ENCODE measurements at places on chromosomes 4 and X.

DNA sequence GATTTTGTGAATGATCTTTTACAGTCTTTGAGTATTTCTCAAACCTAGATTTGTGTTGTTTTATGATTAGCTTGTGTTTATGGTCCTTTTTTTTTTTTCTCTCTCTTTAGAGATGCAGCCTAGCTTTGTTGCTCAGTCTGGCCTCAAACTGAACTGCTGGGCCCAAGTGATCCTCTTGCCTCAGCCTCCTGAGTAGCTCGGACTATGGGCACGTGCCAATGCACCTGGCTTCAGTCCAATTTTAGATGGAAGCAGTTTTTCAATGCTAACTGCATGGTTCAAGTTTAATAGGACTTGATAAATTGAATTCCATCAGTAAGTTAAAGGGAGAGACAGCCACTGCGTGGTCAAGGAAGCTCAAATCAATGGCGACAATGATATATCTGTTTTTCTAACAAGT lies 3.8 kb upstream of the FGG start:
- DNase-seq: no peak

DNA sequence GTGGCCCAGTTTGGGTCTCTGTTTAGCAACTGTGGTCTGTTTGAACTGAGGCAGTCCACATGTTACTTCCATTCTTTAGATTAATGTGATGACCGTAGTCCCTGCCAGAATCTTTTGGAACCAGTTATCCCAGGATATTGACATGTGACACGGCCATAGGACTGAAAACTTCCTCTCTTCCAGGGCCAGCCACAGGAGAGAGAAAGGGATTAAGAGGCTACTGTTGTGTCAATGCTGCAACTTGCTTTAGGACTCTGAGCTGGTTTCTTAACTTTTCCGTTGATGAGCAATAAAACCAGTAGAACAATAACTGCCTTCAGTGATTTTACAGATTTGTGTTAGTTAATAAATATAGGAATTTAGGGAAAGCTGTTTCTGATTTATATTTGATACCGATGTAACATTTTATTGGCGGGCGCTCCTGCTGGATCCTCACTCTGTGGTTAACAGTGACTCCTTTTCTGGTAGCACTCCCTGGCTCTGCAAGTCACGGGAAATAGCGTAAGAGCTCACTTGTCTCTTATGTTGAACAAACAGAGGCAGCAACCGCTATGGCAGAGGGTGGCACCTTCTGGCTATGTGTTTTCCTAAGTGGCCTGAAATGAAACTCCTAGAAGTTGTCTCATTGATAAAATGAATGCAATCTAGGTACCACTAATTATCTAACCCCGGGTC lies 2.5 kb downstream of the TENM3 start:
- DNase-seq: peak; percentile 71

- no peak for DNase-seq
These were observed 10.7 kb downstream of the KLHL8 start for GRCh38 chr4:87209696-87210095.

DNA sequence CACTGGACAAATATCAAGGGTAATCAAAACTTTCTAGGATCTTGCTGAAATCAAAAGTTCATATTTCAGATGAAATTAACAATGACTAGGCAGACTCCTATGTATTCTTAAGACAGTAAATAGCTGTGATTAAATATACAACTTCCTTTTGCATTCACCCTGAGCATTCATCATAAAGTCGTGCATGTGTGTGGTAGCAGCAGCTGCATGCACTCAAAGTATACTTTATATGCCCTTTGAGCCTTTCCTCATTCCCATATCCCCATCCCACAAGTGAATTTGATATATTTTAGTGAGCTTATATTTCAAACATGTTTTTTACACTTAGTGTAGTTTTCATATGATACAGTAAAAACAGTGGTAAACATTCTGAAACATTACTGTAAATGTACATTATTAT lies 959.0 kb downstream of the C4orf33 start:
- DNase-seq: no peak

DNA sequence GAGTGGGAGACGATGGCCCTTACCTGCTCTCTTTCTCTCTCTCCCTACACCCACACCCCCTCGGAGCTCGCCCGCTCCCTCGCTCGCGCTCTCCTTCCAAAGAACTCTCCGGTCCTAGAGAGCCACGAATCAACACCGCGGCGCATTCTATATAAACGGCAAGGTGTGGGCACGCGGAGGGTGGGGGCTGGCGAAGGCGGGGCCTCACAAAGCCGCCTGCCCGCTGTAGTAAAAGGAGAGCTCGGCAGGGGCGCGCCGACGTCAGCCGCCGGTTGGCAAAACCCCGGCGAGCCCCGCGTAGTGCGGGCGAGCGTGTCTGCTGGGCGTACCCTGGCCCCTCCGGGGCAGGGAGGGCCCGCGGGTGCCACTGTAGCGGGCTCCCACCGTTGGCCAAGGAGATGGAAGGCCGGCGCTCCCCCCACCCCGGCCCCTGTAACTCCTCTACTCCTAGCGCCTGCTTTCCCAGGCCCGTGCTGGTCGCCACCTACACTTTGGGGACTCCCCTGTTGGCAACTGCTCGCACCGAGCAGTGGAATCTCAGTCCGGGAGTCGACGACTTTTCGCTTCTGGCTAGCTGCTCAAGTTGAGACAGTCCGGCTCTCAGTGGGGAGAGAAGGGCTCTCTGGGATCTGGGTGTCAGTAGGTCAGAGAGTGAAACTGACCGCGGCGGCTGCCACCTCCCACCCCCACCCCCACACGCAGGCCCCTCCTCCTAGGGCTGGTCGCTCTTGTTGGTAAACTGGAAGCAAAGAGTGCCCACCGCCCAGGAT lies 325.5 kb upstream of the F9 start:
- DNase-seq: no peak

- DNase-seq: no peak
These were observed 1.3 kb downstream of the NKAP start for GRCh38 chrX:119942173-119942819.

GRCh38 chrX:25288676-25289075 lies 272.9 kb upstream of the ARX start:
- DNase-seq: no peak

DNA sequence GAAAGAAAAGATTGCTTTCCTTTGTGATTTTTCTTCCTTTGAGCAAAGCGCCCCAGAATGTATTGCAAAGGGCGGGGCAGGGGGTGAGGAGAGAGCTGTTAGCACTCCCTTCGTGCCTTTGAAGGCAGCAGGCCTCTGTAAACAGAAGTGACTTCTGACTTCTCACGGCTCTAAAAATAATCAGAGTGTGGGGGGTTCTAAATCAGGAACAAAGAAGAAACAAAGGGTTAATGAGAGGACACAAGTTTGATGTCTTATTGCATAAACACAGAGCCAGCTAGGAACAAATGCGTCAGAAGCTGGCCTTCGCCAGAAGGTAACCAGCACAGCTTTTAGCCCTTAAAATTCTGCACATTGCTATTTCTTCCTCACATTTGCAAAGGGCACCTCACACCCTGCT lies 626.2 kb downstream of the MID1IP1 start:
- peak; percentile 20 for DNase-seq

DNA sequence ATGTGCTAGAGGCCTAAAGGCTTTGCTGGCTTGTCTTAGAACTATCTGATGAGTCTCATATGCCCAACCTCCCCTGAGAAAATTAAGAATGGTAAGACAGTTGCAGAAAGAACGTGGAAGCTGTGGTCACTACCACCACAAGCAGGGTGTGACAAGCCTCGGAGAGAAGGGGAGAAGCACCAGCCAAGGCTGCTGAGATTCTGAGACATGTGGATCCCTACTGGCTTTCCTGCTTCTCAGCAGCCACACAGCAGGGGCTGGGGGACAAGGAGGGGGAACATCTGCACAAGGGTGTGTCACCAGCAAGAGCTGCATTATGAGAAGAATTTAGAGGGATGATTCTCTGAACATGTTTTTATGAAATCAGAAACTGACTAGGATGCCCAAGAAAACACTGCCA lies 19.4 kb downstream of the TAPT1 start:
- peak; percentile 12 for DNase-seq

GRCh38 chrX:152904151-152905080 lies 6.5 kb downstream of the ZNF185 start:
- DNase-seq: peak; percentile 64

DNA sequence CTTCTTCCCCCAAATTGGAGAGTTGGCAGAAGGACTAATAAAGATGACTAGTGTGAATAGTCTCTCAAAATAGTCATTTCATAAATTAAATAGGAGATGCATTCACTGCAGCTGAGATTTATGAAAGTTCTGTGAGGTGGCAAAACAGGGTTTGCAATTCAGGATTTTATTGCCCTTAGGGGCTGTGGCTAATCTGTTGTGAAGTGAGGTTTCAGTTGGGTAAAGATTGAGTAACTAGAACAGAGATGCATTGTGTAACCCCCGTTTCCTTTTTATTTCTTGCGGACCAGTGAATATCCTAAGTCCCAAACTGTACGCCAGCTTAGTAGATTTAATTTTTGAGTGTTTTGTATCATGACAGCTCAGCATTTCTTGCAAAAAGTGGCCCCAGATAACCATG lies 16.2 kb upstream of the SCRG1 start:
- DNase-seq: no peak

DNA sequence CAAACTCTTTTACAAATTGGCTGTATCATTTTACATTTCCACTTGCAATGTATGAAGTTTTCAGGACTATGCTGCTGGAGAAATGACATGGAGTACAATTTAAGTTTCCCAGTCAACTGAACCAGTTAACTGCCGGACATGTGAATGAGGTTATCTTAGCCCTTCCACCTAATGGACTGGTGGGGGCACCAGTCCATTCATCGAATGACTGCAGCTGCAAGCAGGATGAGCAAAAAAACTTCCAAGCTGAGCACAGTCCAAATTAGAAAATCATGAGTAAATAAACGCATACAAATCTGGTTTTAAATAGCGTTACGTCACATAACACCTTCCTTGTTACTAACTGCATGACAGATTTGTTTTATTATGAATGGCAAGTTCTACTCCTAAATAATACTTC lies 1131.5 kb downstream of the PCDH18 start:
- no peak for DNase-seq

DNA sequence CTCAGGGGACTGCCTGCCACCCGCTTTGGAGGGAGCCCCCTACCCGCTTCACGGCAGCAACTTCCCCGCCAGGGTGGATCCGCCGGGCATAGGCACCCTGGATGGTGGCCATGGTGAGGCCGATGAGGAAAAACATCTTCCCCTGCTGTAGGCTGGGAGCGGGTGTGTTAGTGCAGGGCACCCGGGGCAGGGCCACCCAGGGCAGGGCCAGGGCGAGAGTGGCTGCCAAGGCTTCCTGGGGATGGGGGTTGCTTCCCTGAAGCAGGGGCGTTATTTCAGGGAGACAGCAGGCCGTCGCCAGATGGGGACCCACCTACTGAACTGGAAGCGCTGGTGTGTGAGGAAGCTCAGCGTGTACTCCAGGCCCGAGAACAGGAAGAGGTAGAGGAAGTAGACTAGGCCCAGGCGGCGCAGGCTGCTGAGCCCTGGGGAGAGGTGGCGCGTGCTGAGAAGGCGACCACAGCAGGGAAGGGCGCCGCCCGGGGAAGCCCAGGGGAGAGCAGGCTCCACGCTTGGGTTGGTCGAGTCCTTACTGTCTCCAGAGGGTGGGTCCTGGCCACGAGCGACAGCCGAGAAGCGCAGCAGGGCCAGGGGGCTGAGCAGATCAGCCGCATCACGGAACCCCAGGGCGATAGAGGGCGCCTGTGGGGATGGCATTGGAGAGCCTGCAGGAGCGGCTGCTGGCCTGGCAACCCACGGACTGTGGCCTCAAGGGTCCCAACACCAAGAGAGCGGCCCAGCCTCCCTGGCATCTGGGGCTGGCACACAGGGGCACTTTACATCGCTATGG lies 31.5 kb downstream of the NOP14 start:
- DNase-seq: no peak

- DNase-seq: peak; percentile 22
These were observed 36.4 kb upstream of the RBM41 start for GRCh38 chrX:107154787-107155620.

GRCh38 chrX:118392716-118393115 lies 46.8 kb downstream of the WDR44 start:
- peak; percentile 15 for DNase-seq

DNA sequence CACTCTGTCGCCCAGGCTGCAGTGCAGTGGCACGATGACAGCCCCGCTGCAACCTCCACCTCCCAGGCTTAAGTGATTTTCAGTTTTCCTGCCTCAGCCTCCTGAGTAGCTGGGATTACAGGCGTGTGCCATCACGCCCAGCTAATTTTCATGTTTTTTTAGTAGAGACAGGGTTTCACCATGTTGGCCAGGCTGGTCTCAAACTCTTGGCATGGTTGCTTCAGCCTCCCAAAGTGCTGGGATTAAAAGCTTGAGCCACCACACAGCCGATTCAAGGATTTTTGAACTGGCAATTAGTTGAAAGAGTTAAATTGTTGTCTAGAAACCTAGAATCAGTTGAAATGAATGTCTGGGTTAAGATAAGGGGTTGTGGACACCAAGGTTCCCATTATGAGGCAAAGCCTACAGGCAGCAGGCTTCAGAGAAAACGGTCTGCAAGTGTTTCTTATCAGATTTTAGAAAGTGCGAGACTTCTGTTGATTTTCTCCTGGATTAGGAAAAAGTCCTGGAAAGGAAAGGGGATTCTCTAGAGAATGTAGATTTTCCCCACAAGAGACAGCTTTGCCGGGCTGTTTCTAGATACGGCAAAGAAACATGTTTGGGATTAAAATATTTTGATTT lies 8.3 kb upstream of the CCNI start:
- no peak for DNase-seq

- DNase-seq: peak; percentile 23
These were observed 717.3 kb upstream of the ACTRT1 start for GRCh38 chrX:128769495-128769894.

Measured in fibroblast of skin of right biceps (primary cell).